ENCODE measurements at places on chromosomes 12 and 14.

DNA sequence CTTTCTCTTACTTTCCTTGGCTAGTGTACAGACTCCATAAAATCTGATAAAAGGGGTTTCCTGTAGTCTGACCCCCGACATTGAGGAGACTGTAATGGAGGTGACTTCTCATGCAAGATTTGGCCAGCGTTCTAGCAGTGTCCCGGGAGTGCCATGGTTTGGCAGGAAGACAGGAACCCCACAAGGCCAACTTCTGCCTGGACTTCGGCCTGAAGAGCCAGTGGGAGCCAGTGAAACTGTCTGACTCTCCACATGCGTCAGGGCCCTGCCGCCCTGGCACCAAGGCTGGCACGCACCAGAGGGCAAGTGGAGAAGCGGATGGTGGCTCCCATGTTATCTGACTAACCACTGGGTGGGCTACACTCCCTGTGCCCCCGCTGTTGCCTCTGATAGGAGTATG lies 70.5 kb downstream of the TMEM260 start:
- DNase-seq = no peak

DNA sequence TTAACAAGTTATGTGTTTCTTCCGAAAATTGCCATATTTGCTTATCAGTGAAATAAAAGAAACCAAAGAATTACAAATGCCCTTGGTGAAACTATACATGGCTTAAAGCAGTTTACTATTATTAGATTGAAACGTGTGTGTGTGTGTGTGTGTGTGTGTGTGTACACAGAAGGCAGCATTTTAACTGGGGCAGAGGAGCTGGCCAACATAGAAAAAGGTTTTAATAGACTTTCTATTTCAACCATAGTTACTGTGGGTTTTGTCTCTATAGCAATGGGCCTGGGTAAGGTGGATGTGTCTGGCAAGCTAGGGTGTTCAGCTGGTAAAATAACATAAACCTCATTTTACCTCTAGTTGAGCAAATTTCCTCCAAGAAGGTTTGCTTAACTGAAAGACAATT lies 6.5 kb downstream of the PRICKLE1 start:
- no peak for DNase-seq

GRCh38 chr12:4421590-4422031 lies 24.0 kb downstream of the FGF6 start:
- no peak for DNase-seq

GRCh38 chr12:817941-818600 lies 65.7 kb downstream of the WNK1 start:
- no peak for DNase-seq

- peak; percentile 24 for DNase-seq
These were observed 106.3 kb downstream of the PTCSC3 start for GRCh38 chr14:36070031-36070719.

- DNase-seq = no peak
These were observed 761 bp upstream of the NDRG2 start for GRCh38 chr14:21025371-21026273.

GRCh38 chr12:10388624-10389413 lies 1.0 kb downstream of the KLRK1 start:
- no peak for DNase-seq
